ENCODE measurements at places on chromosomes 12 and 14.

GRCh38 chr12:28909291-28909690, 239.8 kb upstream of the FAR2 start:
- no peak for DNase-seq

DNA sequence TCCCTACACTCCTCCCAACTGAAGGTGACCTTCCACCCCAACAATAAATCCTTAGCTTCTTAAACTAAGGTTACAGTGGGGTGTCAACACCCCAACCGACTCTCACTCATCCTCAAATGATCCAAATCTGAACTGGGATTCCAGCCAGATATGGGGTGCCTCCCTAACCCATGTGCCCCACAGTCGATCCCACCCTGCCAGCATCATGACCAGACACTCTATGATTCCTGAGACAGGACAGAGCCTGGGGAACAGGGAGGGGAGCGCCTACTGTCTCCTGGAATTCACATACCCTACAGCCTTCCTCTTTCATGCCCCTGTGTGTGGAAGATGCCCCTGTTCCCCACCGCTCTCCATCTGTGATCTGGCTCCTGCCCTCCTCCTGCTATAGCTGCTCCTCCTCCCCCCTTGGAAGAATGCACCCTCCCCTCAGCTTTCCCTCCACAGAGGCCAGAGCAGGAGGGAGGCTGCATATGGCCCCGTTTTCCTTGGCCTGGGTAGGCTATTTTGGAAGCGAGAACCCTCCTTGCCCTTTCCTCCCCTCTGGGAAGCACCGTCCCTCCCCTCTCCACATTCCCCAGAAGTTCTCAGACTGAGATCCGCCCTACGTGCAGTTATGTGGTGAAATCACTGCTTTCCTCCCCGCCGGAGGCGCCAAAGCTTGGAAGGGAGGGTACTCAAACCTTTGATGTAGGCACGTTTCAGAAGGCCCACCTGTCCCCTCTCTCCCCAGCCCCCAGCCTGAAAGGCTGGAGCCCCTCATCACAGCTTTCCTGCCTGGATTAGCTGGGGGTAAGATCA, 48.0 kb downstream of the SMUG1 start:
- no peak for DNase-seq

DNA sequence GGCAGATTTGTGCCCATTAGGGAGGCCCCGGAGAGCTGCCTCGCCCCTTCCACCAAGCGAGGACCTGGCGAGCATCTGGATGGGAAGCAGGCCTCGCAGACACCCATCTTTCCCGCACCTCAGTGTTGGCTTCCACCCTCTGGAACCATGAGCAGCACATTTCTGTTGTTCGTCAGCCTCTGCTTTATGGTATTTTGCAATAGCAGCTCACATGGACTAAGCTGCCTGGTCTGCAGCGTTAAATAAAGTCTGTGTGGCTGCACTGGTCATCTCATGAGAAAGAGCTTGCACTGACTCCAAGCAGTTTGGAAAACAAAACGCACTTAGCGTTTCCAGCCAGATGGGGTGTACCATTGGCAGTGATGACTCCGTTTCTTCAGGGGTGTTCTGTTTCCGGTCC, 75.8 kb downstream of the GLT1D1 start:
- DNase-seq: no peak

GRCh38 chr12:77591959-77592743, 238.5 kb upstream of the NAV3 start:
- DNase-seq: no peak

- no peak for DNase-seq
Measured at GRCh38 chr12:48629541-48629940, 52.5 kb downstream of the KANSL2 start.

DNA sequence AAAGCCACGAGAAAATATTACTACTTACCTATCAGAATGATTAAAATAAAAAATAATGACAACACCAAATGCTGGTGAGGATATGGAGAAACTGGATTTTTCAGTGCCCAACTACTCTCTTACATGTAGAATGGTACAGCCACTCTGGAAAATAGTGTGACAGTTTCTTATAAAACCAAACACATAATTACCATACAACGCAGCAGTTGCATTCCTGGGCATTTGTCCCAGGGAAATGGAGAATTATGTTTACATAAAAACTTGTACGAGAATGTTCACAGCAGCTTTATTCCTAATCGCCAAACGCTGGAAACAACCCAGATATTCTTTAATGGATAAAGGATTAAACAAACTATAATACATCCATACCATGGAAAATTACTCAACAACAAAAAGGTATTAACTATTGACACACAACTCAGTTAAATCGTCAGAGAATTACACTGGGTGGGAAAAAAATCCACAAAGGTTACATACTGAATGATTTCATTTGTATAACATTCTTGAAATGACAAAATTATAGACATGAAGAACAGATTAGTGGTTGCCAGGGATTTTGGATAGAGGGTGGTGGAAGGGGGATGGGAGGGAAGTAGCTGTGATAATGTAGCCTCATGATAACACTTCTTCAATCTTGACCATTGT, 35.4 kb downstream of the TAOK3 start:
- DNase-seq: no peak

DNA sequence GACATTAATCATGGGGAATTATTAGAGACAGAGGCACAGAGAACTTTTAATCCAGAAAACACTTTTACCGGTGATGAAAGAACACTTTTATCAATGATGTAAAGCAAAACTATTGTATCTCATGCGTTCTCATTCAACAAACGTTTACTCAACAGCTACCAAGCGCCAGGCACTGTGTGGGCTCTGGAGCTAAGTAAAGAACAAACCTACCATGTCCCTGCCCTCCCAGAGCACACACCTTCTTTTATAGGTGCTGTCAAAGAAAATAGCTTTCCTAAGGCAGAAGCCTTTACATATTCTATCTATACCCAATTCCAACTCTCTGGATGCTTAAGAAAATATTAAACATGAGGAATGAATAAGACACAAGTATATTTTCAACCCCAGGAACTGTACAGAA, 91.1 kb downstream of the FOXN3 start:
- no peak for DNase-seq

GRCh38 chr12:57236201-57236924, 6.9 kb downstream of the SHMT2 start:
- no peak for DNase-seq

- DNase-seq: no peak
Measured at GRCh38 chr14:30223385-30223785, 295.7 kb upstream of the PRKD1 start.

DNA sequence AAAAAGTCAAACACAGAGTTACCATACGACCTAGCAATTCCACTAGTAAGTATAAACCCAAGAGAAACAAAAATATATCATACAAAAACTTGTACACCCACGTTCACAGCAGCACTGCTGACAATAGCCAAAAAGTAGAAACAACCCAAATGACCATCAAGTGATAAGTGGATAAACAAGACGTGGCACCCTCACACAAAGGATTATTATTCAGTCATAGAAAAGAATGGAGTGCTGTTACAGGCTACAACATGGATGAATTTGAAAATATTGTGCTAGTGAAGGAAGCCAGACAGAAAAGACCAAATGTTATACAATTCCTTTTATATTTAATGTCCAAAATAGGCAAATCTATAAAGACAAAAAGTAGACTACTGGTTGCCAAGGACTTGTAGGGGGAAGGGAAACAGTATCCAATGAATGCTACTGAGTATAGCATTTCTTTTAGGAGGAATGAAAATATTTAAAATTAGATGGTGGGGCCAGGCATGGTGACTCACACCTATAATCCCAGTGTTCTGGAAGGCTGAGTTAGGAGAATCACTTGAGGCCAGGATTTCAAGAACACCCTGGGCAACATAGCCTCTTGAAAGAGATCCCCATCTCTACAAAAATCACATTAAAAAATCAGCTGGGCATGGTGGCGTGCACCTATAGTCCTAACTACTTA, 41.9 kb downstream of the SPTLC2 start:
- DNase-seq: no peak

- no peak for DNase-seq
Measured at GRCh38 chr12:4564818-4565217, 2.8 kb downstream of the DYRK4 start.

DNA sequence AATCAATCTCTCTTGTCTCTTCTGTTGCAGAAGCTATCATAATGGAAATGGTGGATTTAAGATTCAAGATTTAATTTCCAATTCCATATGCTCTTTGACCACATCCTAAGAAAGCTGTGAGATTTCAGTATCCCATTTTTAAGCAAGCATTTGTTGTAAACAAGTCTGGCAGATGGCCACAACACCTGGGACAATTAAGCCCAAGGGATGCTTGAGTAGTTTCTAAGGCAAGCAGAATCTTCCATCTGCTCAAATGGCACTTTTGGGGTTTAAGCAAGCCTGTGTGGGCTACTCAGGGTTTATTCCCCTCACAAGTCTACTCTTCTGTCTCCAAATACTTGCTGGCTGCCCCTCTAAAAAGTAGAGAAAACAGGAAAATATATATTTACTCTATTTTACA, 304.7 kb upstream of the SYT1 start:
- no peak for DNase-seq

- peak; percentile 12 for DNase-seq
Measured at GRCh38 chr14:92121670-92122350, at the start of the genes CPSF2 and NDUFB1. Gene CPSF2 (plus strand): TSS chr14:92121969. CDS start chr14:92130985, 9,016 bp downstream. Gene NDUFB1 (minus strand): TSS chr14:92121706. CDS start chr14:92117637, 4,069 bp downstream.

GRCh38 chr12:119631930-119632678, 35.8 kb upstream of the PRKAB1 start:
- DNase-seq: no peak

DNA sequence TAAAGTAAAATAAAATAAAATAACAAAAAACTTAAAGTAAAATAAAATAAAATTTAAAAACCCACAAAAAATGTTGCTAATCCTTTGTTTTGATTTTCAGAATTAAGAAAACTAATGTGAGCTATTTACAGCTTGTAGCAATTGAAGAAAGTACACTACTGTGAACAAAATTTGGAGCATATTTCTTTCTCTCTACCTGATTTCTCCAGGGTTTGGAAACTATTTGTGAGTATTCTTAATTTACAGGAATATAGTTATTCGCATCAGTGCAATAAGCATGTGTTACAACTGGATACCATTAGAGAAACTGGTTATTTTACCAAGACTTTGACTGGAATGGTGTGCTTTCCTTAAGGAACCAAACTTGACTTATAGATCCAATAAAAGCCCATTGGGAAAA, 86.1 kb upstream of the CNOT2 start:
- DNase-seq: no peak

GRCh38 chr12:6074979-6075585, 49.4 kb downstream of the VWF start:
- DNase-seq: no peak

DNA sequence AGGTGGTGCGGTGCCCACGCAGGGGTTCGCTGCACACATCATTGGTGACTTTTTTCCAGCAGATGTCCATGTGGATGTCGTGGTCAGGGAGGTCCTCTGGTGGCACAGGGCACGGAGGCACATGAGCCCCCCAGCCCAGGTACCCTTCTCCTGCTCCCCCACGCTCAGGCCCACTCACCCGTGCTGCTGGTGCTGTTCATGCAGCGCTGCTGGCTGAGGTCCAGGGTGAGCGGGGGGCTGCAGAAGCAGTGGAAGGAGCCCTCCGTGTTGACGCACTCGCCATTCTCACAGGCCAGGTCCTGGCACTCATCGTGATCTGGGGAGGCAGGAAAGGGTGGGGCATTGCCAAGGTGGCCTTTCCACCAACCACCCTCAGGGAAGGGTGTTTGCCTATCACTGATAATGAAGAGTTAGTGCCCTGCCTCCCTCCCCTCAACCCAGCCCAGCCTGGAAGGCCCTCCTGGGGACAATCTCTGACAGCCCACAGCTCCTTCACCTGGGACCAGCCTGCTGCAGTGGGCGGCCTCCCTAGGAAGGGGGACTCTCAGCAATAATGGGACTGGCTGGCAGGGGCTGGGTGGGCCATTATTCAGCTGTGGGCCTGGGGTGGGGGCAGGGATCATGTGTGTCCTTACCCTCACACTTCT, 9.8 kb downstream of the ISCA2 start:
- DNase-seq: no peak

DNA sequence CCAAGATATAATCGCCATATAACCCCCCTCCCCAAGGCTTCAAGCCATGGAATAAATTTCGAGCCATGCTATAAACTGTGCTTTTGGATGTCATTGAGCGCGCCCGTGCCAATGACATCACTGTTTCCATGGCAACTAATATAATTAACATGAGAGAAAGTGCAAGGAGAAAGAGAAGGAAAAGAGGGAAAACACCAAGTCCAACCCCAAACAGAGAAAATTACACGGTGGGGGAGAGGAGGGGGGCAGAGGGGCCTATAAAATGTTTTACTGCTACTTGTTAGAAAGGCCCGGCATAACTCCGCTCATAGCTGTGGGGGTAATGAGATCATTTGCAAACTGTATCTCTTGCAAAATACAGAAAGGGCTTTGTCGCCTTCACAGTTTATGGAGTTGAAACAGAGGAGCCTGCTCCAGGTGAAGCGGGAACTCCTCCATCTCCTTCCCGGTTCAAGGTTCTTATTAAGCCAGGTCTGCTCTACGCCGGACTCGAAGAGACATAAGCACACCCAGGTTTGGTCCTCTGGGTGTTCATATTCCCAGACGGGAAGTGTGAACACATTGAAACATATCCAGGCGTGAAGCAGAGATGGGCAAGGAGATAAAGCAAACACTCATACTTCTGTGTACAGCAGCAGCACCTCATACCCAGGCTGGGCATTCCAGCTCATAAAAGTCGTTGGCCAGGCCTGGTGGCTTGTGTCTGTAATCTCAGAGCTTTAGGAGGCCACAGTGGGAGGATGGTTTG, 99.1 kb upstream of the MAP1LC3B2 start:
- DNase-seq: no peak

- DNase-seq: no peak
Measured at GRCh38 chr14:85316701-85317410, 213.1 kb upstream of the FLRT2 start.

- DNase-seq: no peak
Measured at GRCh38 chr12:118690506-118690905, 290.8 kb upstream of the SRRM4 start.

DNA sequence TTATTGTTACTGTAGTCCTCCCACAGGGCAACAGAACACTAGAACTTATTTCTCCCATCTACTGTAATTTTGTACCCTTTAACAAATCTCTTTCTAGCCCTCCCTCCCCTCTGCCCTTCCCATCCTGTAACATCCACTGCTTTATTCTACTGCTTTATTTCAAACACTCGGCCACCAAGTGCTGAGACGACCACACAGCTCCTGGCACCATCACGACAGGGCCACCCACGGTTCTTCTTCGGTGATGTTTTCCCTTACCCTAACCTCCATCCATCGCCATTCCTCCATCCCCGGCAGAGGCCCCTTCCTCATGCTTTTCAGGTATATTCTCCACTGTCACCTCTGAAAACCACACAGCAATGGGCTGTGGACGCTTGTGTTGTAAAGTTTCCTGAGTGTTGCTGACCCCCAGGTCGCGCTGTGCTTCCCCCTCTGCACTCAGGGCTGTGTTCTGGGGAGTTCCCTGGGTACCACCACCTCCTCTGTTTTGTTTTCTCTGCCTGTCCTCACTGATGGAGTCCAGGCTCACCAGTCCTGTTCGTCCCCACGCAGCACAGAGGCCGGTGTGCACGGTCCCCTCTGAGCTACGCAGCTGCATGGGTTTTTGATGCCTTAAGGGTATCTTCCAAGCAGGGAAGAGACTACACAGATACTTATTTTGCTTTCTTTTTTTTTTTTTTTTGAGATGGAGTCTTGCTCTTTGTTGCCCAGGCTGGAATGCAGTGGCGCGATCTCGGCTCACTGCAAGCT, 207.2 kb upstream of the TMEM132C start:
- DNase-seq: no peak

- DNase-seq: no peak
Measured at GRCh38 chr12:104505095-104505818, 48.5 kb downstream of the CHST11 start.

- DNase-seq: no peak
Measured at GRCh38 chr14:38882533-38882932, 220.5 kb downstream of the SEC23A start.
